T-helper 17 cell (primary cell): ENCODE measurements at places on chromosomes 3 and 15.

DNA sequence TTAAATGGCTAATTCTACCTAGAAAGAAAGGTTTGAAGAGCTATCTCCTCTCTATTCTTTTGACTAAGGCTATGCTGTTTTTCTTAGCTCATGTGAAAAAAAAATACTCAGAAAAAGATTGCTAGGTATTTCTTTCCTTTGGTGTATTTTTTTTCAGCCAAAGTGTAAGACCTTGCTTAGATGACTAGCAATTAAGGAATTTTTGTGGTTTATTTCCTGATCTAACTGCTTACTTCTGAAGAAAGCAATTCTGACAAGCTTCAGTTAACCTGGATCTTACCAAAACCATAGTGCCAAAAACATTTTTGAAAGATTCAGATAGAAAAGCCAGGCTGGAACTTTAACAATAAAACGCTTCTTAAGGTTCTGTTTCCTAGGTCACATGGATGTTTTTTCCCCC lies 315.6 kb downstream of the SOX2 start:
- no peak for DNase-seq

- no peak for DNase-seq
Measured at GRCh38 chr3:155079468-155079745, 712 bp upstream of the MME start.

- no peak for DNase-seq
Measured at GRCh38 chr15:20351448-20351971, 190.1 kb downstream of the GOLGA6L6 start.

- DNase-seq = no peak
Measured at GRCh38 chr15:36585774-36586173, 6.3 kb downstream of the CDIN1 start.
